CD14-positive monocyte (primary cell): ENCODE measurements at places on chromosomes 7 and 10.

DNA sequence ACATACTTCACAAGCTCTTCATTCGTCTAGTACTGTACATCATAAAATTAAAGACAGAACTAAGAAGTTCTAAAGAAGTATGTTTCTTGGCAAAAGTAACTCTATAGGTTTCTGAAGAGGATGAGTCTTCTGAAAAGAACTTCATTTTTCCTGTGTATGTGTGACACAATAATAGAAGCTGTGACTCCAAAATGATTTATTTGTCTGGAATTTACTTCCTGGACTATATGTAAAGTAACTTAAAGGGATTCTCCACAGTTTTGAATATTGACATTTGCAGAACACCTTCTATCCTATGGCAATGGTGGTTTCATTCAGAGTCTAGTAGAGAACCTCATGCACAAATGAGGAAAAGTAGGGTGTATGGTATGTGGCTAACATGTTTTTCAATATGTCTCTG lies 19.8 kb upstream of the CLDN12 start:
- no peak for DNase-seq

GRCh38 chr10:99008054-99008453 lies 227.6 kb downstream of the HPSE2 start:
- DNase-seq, result no peak

DNA sequence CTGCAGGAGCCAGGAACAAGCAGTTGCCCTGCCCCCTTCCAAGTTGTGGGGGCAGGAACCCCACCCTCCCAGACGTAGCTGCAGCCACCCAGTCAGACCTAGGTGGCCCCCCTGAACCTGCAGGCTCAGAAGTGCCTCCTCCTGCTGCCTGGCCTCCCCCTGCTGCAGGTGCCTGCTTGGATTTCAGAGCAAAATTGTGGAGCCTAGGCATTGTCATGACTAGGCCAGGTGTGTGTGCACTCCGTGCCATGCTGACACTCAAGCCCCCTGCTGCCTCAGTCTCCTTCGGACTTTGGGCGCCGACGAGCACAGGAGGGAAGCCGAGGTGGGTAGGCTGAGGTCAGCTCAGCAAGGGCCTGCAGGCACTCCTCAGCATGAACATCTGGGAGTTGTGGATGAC lies 733.9 kb upstream of the ZWINT start:
- no peak for DNase-seq

DNA sequence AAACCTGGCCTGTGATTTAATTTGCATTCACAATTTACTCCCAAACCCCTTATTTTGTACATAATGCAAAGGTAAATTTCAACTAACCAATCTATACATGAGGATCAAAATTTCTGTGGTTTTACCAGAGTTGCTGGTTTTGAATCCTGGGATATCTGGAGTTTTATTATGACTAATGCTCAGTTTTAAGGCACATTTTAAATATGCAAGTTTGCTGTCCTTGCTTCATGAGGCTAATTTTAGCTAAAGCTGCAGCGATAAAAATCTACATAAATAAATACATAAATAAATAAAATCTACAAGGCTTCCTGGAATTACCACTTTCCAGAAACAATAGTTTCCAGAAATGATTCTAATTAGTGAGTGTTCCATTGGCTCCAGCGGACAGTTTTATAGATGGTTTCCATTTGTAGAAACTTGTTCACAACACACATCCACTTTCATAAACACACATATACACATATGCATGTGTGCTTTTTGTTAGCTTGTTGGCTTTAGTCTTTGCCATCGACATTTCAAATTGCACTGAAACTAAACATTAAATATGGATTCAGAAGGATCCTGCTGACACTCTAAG lies 339.5 kb upstream of the NRP1 start:
- DNase-seq, result no peak

GRCh38 chr7:29612596-29612995 lies 49.0 kb downstream of the PRR15 start:
- no peak for DNase-seq

- DNase-seq, result no peak
Observed at GRCh38 chr10:93436591-93437085, 45.5 kb downstream of the MYOF start.

DNA sequence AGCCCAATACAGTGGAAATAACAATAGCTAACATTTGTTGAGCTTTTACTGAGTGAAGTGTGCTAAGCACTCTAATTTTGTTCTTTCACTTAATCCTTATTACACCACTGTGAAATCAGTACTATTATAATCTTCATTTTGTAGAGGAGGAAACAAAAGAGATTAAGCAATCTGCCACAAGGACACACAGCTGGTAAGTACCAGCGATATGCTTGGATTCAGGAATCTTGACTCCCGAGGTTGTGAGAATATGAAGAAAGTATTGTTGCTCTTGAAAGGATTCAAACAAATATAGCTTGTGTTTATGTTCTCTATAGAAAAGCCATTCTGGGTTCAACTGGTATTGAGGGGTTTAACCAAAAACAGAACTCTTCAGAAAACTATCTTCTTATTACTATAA lies 93.7 kb upstream of the HECTD2 start:
- no peak for DNase-seq

- DNase-seq, result no peak
Observed at GRCh38 chr7:96322373-96322695, 436 bp upstream of the SLC25A13 start.

DNA sequence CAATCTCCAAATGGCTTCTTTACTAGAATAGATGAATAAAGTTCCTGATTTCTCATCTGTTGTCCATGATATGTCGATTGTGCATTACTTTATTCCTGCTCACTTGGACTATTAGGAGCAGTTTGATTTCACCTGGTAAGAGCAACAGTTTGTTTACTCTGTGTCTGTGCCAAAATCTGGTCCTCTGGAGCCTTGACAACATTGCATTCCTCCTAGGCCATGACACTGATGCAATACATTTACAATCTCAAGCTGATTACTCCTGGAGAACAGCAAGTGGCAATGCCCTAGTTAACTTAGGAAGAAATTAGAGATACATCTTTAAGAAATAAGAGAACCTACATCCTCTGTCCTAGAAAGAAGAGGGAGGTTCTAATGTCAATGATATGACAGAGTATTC lies 71.8 kb downstream of the SGCE start:
- no peak for DNase-seq

DNA sequence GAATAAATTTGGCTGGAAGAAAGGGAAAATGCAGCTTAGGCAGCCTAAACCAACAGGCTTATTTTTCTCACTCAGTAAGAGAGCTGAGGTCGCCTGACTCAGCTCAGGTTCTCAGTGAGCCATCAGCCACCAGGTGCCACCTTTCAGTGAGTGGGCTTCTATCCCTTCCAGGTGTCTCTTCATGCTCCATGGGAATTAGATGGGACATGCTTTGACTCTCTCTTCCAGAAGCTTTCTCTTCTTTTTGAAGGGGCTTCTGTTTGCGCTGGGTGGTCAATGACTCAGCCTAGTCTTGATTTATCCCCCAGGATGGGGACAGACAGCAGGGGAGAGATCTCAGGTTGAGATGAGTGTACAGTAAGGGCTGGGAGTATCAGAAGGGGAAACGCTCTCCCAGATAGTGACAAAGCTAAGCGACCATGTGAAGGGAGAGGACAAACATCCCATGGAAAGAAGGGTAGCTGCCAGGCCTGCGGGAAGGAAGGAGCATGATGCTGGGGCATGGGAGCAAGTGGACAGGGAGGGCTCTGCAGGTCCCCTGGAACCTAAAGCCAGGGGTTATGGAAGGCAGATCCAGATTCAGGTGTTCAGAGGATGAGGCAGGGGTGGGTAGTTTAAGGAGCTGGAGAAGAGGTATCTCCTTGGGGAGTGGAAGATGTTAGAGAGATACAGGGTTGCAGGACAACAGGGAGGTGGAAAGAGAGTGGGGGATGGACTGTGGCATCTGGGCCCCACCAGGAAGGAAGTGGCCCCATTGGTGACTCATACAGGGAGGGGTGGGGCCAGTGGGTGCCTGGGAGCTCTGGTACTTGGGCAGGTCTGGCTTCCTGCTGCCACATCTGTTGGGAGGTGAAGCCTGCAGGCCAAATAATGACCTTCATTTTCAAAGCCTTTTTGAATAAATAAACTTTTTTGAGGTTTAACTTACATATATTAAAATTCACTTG lies 32.5 kb downstream of the OGDH start:
- DNase-seq, result peak; percentile 93

DNA sequence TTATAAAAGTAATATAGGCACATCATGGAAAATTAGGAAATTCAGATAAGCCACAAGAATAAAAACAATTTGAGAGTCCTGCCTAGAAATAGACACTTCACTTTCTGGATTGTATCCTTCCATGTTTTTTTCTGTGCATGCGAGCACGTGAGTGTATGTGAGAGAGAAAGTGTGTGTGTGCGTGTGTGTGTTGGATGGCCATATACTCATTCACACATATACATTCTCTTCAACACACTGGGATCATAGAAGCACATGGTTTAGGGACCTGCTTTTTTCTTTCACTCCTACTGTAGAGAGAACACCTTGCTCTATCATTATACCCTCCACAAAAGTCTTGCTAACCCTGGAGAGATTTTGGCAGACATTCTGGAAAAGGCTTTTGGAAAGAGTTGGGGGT lies 7.5 kb downstream of the FFAR4 start:
- DNase-seq, result no peak

GRCh38 chr10:26543567-26544306 lies 105.6 kb downstream of the APBB1IP start:
- DNase-seq, result no peak

GRCh38 chr10:71878327-71879034 lies 27.4 kb upstream of the PSAP start:
- DNase-seq, result peak; percentile 66

GRCh38 chr10:26721561-26721960 lies 24.1 kb downstream of the PDSS1 start:
- no peak for DNase-seq

- peak; percentile 69 for DNase-seq
Observed at GRCh38 chr7:112001091-112001826, 204.9 kb downstream of the DOCK4 start.

DNA sequence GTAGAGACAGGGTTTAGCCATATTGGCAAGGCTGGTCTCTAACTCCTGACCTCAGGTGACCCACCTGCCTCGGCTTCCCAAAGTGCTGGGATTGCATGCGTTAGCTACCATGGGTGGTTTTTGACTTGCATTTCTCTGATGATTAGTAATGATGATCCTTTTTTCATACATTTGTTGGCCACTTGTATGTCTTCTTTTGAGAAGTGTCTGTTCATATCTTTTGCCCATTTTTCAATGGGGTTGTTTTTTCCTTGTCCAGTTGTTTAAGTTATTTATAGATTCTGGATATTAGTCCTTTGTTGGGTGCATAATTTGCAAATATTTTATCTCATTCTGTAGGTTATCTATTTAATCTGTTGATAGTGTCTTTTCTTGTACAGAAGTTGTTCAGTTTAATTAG lies 4.3 kb upstream of the OR13A1 start:
- DNase-seq, result no peak

- no peak for DNase-seq
Observed at GRCh38 chr10:31509989-31510388, 191.0 kb downstream of the ZEB1 start.

- no peak for DNase-seq
Observed at GRCh38 chr10:114516356-114516755, 112.1 kb upstream of the AFAP1L2 start.
